ENCODE measurements at places on chromosomes 2 and 18.
A peak's percentile ranks its signal among the peaks of the same experiment; 100 is the strongest.

GRCh38 chr2:147353072-147353381 is 491.8 kb upstream of the ACVR2A start:
- DNase-seq, result no peak

DNA sequence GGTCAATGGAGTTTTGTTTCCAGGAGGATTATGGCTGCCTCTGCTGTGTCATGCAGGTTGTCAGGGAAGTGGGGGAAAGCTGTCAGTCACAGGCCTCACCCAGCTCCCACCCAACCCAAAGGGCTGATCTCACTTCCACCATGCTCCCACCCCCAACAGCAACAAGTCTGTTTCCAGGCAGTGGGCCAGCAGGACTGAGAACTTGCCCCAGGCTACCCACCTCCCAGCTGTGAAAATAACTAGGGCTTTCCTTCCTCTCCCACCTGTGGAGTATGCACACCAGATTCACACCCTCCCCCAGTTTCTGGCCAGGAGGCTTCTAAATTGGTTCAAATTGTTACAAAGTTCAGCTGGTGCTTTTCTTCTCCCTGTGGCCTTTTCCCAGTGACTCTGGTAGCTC is 95.6 kb upstream of the ACVR1 start:
- no peak for DNase-seq

DNA sequence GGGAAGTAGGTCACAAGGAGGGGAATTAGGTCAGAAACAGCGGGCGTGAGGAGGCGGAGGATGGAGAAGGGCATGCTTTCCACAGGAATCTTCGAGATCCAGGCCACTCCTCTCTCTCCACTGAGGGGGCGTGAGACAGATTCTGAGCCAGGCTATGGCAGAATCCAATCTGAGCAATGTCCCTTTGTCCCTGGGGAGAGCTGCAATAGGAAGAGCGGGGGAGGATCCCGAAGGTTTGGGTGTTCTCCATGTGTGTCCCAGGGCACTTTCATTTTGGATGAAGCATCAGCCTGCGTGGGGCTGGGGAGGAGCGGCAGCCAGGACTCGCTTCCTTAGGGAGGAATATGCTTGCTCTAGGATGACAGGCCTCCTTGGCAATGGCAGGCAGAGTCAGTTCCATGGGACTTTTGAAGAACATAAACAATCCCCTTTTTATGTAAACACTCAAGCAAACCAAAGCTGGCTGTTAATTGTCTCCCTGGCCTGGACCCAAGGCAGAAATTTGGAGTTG is 84.0 kb downstream of the LIPG start:
- no peak for DNase-seq

DNA sequence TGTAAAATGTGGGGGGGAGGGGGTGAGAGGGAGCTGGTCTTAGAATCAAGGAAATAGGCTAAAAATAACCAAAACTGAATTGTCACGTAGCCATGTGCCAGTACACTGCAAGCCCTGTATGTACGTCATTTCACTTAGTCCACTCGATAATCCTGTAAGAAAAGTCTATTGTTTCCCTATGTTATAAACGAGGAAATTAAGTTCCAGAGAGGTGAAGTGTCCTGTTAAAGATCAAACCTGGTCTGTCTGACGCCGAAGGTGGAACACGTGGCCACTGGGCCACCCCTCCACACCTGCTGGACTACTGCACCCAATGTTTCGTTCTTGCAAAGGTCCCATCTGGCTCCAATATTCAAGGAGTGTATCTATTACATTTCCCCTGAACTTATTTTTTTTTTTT is 29.6 kb downstream of the TFCP2L1 start:
- DNase-seq, result no peak

GRCh38 chr18:7021994-7022840 is 95.4 kb downstream of the LAMA1 start:
- DNase-seq, result no peak

DNA sequence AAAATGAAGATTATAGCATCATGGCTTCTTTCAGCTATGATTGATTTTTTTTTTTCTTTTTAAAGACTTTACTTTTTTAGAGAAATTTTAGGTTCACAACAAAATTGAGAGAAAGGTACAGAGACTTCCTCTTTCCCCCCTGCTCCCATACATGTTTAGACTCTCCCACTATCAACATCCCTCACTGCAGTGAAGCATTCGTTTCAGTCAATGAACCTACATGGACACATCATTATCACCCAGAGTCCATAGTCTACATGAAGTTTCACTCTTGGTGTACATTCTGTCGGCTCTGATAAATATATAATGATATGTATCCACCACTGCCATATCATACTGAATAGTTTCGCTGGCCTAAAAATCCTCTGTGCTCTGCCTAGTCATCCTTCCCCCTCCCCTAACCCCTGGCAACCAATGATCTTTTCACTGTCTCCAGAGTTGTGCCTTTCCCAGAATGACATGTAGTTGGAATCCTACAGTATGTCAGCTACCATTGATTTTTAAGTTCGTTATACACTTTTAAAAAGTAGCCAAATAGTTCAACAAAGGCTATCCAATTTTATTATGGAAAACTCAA is 86.8 kb downstream of the GPD2 start:
- DNase-seq, result no peak

DNA sequence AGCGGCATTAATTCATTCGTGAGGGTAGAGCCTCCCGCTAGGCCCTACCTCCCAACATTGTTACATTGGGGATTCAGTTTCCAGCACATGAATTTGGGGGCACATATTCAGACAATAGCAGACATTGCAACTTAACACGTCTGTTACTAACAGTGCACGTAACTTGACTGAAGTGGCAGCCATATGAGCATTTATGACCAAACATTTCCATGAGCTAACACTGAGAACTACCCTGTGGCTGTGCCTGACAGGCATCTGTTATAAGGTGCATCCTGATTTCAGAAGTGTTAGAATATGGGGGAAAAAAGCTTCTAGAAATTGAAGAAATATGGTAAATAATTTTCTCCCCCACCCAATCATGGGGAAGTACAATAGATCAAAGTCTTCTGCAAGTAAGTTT is 24.5 kb downstream of the MALT1 start:
- no peak for DNase-seq

DNA sequence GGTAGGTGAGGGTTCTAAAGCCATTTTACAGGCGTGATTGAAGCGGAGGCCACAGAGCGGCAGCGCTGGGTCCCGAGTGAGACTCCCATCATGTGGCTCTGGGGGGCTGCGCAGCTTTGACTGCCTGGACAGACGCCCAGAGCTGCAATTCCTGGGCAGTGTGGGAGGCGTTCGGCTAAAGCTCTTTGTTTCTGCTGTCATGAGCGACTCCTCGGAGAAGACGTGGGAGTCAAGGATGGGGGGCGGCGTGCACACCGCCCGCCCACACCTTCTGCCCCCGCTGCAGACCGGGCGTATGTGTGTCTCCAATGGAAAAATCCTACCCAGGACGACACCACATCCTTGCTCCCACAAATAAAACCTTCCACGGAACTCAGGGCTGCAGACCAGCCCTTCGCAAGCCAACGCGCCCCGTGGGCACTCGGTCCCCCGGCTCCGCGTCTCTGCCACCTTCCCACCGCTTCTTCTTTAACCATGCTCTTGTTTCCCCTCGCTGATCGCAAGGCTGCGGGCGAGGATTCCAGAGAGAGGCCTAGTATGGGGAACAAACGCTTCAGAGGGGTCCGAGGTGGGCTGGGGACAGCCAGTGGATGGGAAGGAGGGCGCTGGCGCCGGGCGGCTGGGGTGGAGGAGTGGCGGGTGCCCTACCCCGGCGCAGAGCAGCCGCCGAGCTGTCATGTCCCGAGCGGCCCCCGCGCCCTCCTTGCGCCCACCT is 680 bp upstream of the LBH start:
- DNase-seq, result no peak

- DNase-seq, result no peak
Measured at GRCh38 chr2:66555501-66556324, 120.8 kb downstream of the MEIS1 start.

DNA sequence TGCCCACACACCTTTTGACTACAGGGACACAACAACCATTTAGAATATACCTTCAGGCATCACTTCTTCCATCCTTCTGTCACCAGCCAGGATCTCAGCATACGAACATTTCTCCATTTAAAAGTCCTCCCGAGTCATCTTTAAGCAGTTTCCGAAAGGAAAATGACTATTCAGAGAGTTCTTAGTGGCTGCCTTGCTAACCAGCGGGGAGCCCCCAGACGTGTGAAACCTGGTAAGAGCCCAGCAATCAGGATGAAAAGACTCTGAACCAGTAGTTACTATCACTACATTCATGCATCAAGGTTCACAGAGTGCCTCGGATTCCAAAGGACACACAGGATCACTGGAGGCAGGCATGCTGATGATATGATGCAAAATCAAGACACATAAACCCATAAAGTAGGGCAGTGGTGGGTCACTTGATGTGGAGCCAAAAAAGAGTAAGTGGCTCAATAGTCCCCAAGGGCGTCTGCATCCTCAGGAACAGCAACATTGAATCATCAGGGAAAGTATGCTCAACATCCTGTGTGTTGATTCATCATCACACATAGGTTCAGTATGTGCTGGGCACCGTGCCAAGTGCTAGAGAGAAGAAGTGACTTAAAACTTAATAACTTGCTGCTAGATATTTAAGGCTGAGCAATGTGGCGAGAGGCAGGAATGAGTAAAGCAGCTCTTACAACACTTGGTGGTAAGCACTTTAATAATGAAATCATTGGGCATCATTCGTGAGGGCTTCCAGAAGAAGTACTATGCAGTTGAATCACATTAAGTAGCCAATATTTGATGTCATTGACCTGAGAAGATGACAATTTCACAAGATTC is 4.4 kb downstream of the CCL20 start:
- DNase-seq, result peak; percentile 65

DNA sequence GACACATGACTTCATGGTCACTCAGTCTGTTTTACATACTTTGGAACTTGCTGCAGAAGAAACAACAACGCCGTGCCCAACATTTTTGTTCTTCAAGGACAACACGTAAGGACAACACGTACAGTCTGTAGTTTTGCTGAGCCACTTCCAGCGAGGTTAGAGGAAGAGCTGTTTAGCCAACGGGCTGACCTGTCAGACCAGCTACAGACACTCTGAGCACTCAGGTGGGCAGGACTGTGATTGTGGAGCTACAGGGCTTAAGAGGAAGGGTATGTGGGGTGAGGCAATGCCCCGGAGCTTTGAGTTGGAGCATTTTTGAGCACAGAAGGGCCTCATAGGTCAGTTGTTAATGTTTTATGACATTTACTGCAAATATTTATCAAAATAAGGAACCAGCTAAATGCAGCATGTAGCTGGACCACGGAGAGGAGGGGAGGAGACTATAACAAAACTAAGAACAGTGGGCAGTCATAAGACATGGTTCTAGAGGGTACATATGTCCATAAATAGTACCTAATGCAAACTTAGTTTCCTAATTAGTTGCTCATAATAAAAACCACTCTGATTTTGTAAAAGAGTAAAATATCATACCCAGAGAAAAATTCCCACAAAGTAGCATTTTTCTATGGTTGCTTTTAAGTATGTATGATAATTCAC is 26.3 kb upstream of the NPC1 start:
- no peak for DNase-seq

- peak; percentile 29 for DNase-seq
Measured at GRCh38 chr2:30472326-30472725, 25.3 kb downstream of the LCLAT1 start.

GRCh38 chr2:152304836-152305235 is 30.1 kb upstream of the FMNL2 start:
- no peak for DNase-seq

- DNase-seq, result no peak
Measured at GRCh38 chr2:11805024-11805423, 58.6 kb downstream of the LPIN1 start.

DNA sequence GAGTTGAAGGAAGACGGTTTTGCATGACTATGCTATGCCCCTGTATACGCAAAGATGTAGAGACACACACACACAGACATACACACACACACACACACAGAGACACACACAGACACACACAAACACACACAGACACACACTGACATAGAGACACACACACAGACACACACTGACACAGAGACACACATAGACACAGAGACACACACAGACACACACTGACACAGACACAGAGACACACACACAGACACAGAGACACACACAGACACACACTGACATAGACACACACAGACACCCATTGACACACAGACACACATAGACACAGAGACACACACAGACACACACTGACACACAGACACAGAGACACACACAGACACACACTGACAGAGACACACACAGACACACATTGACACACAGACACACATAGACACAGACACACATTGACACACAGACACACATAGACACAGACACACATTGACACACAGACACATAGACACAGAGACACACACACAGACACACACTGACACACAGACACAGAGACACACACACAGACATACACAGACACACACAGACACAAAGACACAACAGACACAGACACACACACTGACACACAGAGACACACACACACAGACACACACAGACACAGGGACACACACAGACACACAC is 121.3 kb downstream of the BCL2 start:
- DNase-seq, result no peak

GRCh38 chr2:160352500-160352899 is 141.1 kb downstream of the RBMS1 start:
- no peak for DNase-seq

- no peak for DNase-seq
Measured at GRCh38 chr2:2466534-2466933, 135.5 kb upstream of the MYT1L start.

GRCh38 chr2:215361876-215362561 is 50.2 kb downstream of the ATIC start:
- DNase-seq, result no peak

DNA sequence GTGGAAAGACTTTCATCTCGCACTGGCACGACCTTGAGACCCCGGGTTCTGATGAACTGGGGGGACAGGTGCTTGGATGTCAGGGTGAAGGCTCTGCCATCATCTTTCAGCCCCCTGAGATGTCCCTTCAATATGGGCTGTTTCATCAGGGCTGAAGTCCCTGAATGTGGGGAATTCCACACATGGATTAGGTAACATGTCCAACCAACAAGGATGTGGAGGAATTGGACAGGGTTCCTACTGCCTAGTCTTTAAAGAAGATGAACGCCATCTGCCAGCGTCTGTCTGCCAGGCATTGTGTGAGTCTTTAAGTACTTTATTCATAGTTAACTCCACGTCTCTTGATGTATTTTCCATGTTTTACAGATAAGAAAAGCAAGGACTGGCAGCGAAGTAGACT is 5.9 kb upstream of the GRHL1 start:
- no peak for DNase-seq

DNA sequence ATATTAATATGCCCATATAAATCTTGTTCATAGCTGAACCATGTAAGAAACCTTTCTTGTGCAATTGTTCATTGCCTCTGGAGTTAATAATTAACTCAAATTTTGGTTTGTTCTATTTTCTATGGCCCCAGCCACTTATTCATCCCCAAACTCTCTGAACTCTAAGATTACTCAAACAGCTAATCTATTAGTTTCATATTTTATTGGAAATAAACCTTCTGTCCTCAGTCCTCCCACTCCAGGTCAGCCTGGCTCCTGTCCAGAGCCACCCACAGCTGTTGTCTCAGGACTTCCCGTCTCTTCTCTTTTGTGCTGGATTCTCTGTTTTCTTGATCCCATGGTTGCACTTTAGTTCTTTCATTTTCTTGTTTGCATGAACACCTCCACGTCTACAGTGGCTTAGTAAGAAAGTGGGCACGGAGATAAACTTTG is 4.4 kb upstream of the RNF103 start:
- no peak for DNase-seq

Data from T-helper 1 cell (primary cell).